Activated naive CD4-positive, alpha-beta T cell treated with anti-CD3 and anti-CD28 coated beads, Interleukin-2, amount 50 U/mL, for 72 hours (primary cell): ENCODE measurements at places on chromosomes 6 and 20. TPM values are rescaled to one million over a fixed set of nuclear protein-coding genes. Genes with fewer than 3 reads are reported as not detected.

DNA sequence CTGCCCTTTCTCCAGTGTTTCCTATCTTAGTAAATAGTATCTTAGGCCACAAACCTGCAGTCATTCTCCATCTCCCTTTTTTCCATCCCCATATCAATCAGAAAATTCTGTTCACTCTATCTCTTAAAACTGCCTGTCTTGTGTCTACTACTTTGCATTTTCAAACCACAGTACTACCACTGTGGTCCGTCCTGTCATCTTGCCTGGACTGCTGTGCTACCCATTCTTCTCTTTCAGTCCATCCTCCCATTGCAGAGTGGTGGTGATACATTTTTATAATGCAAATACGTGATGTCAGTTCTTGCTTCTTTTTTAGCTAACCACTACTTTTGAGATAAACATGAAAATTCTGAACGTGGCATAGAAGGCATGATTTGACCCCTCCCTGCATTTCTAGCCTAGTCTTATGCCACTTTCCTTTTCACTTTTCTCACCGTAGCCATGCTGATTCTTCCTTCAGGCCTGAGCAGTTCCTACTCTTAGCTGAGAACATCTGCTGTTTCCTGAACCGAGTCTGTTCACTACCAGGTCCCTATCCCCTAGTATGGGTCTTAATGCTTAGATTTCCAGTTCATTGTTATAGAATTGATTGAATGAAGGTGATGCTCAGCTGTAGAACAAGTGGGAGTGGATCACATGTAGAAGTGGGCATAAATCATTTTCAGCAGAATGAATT, 13.8 kb downstream of the TBPL1 start:
- no peak for DNase-seq

GRCh38 chr20:43570496-43570895, 11.7 kb downstream of the SGK2 start:
- no peak for DNase-seq

DNA sequence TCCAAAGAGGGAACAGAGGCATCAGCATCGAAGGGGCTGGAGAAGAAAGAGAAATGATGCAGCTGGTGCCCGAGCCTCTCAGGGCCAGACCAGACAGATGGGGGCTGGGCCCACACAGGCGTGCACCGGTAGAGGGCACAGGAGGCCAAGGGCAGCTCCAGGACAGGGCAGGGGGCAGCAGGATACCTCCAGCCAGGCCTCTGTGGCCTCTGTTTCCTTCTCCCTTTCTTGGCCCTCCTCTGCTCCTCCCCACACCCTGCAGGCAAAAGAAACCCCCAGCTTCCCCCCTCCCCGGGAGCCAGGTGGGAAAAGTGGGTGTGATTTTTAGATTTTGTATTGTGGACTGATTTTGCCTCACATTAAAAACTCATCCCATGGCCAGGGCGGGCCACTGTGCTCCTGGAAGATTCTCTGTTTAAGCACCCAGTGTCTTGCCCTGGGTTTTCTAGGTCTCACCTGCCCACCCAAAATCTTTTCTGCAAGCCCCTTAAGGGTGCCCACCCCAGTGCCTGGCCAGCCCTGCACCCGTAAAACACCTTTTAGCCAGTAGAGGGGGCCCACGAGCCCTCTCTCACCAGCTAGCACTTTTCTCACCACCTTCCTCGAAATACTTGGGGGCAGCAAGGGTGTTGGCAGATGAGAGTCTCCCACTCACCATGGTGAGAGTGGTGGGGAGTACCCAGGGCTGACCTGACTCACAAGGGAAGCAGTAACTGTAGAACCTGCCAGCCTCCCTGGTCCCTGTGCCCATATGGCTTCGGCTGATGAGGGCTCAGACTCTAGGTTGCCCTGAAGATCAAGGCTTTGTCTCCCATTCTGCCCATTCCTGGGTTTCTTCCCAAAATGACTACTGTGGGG, 35.7 kb upstream of the ID1 start:
- DNase-seq, result peak; percentile 72

GRCh38 chr6:39426073-39426456, 103.6 kb upstream of the KCNK16 start:
- DNase-seq, result no peak

STMND1 gene
- total RNA-seq, result not detected
